ENCODE measurements at places on chromosomes 12 and 14.

DNA sequence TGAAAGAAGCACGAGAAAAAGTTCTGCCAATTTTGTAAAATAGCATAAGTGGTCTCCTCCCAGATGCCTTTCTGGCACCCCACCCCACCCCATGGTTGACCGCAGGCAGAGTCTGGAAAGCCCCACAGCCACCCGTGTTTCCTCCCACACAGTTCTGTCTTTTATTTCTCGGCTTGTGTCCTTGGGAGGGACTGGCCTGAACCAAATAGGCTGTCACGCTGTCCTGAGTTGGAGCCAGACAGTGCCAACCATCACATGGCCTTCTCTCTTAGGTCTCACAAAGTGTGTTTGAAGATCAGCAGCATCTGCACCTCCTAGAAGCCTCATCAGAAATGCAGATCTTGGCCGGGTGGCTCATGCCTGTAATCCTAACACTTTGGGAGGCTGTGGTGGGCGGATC is 10.2 kb upstream of the LTA4H start:
- DNase-seq = no peak

- DNase-seq = no peak
Observed at GRCh38 chr12:99372257-99372920, 275.2 kb upstream of the GARIN6 start.

DNA sequence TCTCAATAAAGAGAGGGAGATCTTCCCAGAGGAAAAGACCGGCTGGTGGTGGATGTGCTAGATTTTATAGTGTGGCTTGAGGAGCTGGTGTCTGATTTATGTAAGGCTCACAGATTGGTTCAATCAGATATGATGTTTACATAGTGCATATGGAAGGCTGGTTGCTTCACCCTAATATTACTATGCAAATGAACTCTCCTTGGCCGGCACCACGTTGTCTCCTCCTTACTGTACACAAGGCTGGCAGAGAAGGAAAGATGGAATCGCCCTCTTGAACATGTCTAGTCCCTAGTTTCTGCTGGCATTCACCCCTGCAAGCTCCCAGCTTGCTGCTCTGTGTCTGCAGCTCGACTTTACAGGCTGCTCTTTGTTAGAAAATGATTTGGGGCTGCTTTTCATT is 8.9 kb downstream of the FAM186A start:
- DNase-seq = no peak

DNA sequence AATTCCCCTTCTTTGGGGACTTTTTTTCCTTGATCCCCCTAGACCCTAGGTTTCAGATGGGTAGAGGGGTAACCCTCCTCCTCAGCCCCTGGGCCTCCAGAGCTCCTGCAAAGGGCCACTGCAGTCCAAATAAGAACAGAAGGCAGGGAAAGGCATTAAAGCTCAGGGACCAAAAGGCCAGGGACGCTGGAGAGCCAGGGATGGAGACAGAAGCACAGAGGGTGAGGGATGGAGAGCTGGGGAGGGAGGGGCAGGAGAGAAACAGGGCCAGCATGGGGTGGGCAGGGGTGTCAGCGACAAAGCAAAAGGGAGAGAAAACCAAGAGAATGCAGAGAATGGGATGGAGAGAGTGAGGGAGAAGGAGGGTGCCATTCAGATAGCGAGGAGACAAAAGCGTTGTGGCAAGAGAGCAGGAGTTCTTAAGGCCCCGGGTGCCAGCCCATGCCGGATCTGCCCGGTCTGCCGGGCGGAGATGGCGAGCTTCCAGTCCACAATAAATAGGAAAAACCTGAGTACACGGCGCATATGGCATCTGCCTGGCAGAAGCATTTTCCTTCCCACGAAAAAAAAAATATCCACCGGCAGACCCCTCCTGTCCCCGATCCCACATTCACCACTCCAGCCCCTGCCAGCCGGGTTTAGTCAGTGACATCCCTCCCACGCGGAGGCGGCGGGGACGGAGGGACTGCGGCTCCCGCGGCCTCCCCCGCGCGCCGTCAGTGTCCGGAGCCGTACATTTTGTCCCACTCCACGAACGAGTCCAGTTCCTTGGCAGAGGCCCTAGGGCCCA is 28.6 kb downstream of the FIGNL2 start:
- no peak for DNase-seq

GRCh38 chr14:67490196-67490595 is 1.7 kb upstream of the TMEM229B start:
- DNase-seq = no peak

GRCh38 chr12:31958569-31959160 is 550 bp upstream of the RESF1 start:
- DNase-seq = no peak

DNA sequence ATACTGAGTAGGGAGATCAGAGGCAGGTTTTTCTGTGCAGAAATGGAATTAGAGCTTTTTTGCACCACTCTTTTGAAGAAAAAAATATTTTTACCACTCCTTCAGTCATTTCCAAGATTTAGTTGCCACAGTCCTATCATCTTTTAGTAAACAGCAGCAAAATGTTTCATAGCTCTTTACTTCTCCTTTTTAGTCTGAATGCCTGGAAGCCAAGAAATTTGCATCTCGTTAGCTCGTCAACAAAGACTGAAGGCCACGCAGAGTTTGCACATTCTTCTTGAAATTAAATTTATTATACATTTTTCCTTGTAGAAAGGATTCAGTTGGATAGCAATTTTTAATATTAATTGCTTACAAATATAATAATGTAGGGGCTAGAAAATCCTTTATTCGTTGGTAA is 544.5 kb upstream of the ATP2B1 start:
- DNase-seq = peak; percentile 38

DNA sequence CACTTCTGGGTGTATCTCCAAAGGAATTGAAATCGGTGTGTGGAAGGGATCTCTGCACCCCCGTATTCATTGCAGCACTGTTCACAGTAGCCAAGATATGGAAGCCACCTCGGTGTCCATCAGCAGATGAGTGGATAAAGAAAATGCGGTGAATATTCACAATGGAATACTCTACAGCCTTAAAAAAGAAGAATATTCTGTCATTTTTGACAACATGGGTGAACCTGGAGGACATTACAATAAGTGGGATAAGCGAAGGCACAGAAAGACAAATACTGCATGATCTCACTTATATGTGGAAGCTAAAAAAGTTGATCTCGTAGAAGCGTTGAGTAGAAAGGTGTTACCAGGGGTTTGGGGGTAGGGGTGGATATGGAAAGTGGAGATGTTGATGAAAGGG is 111.9 kb downstream of the BEGAIN start:
- no peak for DNase-seq
